ENCODE measurements at places on chromosomes 6 and 20. TPM values are rescaled to one million over a fixed set of nuclear protein-coding genes. Genes with fewer than 3 reads are reported as not detected.

GRCh38 chr6:132713352-132714134 is at the start of gene VNN1:
Gene VNN1, minus strand, starts transcription at chr6:132714055. Its CDS starts 20 bp downstream, at chr6:132714035.
- DNase-seq, result no peak

GRCh38 chr6:157928428-157928827 is 53.2 kb upstream of the SYNJ2 start:
- DNase-seq, result no peak

- no peak for DNase-seq
These were observed 35.1 kb downstream of the IGF2R start for GRCh38 chr6:160004018-160004417.

DNA sequence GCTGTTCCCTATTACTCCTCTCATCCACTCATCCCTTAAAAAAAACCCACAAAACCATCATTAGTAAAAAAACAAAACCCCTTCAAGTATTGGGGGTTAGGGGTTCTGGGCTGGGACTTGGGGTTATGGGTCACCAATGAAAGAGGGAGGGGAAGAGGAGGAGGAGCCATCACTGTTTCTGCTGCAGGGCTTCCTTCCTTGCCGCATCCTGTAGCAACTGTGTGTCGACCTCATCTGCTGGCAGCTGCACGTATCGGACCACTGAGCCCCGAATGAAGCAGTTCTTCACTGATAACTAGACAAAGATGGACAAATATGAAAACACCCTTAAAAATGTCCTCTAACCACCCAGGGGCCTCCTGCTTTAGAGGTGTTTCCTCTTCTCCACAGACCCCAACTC is 2.0 kb upstream of the VARS1 start:
- peak; percentile 54 for DNase-seq

DNA sequence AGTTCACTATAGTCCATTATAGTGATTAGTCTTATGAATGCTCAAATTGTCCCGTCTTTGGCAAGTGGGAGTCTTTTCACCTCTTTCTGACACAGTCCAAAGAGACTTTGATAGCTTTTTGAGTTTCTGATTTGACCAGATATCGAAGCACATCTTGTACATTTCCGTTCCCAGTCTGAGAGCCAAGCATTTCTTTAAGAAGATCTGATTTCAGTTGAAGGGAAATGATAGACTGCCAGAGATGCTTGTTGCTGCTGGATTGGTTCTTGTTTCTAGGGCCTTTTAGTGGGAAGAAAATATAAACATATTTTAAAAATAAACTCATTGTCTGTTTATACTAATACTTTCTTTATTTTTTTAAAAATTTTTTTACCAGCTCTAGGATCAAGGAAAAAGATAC is 54.1 kb upstream of the IER3 start:
- DNase-seq, result no peak

DNA sequence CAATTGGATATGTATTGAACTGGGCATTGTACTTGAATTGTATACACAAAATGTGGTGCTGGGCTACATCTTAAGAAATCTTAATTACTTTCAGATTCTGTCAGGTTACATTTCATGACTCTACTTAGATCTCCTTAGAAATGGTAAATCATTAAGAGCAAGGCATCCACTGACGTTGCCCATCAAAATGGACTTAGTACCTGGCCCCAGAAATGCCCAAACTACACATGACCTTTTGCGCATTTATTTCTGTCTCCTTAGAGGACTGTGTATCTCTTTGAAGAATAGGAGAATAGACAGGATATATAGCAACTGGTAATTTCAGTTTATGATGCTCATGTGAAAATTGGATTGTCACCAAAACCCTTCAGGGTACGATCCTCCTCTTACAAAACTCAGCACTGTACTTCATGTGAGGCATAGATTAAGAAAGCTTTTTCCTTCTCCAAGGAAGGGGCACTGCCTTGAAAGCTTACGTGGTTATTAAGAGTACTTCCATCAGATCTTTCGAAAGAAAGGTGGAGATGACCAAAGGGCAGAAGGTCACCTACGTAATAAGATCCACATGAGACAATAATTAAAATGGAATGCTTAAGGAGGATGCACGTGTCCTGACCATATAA is 61.4 kb upstream of the BMP2 start:
- no peak for DNase-seq

BMP7 gene
- total RNA-seq, result 0.65 TPM

ZNF311 gene
- 1.7 TPM for total RNA-seq

TFB1M gene
- total RNA-seq, result 19.2 TPM

DNA sequence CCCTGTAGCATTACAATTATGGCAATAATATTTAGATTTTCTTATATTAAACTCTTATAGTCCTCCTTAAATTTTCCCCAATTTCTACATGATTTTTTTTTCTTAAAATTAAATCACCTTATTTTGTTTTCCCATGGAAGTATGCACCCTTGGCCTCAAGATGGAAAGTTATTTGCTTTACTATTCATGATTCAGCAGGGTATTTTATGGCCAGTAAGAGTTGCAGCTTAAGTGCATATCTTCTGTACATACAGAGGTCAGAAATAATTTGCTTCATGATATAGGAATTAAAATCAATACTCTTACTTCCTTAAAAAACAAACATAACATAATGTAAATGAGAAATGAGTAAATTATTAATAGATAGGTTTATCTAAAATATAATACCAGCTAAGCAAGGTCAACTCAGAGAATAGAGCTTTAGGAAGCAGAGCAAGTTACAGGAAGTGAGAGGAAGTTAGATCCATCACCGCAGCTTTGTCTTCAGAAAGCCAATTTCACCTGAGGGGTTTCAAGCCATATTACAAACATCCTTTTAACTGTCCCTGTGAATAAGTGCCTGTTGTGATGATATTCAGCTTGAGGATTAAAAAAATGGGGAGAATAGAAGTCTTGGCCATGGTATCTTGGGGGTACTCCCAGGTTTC is 24.6 kb upstream of the HS3ST5 start:
- DNase-seq, result no peak

DNA sequence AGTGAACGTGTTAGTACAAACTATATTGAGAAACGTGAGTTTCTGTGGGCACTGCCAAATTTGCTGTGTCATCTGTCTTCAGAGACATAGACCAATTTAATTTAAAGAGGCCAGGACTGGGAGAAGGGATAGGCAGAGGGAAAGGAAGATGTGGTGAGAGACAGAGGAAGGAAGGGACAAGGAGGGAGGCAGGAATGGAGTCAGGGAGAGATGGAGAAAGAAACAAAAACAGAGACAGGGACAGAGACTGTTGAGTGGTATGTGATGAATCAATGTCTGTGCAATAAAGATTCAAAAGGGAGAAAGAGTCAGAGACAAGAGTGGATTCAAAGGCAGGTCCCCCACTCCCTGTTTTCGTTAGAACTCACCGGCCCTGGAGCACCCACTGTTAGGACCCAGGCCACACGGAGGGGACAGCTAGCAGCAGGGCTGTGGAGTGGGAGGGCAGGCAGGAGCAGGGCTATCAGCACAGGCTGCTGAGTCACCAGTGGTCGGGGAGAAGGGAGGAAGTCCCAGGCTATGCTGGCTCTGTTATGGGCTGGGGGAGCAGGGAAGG is 51.6 kb upstream of the CHD6 start:
- no peak for DNase-seq

- DNase-seq, result no peak
These were observed 338.0 kb upstream of the PTCHD4 start for GRCh38 chr6:48449002-48449401.

DNA sequence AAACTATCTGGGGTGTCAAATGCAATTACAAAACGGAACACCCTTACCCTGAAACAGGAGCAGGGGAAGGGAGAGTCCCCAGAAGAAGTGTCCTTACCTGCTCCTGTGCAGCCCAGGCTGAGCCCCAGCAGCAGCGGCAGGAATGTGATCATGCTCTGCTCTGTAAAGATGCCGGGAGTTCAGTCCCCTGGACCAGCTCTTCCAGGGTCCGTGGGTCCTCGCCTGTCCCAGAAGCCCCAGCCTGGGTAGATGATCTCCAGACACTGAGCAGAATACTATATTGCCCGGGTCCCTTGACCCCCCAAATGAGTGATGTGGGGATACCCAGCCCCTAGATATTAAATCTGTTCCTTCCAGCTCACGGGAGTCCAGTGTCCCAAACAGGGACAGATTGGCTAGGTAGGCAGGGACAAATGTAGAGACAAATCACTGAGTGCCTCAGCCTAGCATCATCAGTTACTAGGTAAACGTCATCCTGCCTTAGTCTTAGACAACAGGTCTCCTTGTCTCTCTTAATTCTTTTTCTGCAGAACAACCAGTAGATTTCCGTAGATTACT is at the start of gene HLA-DMB:
HLA-DMB (minus strand) TSS at position 373 of the 558 bp plus-strand sequence; CDS start at position 152, 221 bp downstream.
- no peak for DNase-seq

DNA sequence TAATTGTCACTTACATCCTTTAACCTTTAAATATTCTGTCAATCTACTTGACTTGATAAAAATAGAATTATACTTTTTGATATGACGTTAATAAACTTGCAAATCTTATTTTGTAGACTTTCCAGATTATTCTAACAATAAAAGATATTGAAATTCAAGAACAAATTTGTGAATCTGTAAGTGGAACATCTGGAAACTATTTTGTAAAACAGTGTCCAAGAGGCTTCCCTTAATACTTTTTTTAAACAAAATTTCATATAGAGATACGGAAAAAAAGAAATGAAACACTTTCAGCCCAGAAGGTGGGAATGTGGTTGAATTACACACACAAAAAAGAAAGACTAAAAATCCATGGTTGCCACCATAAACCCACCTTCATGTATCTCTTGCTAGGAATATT is 174.4 kb downstream of the COL19A1 start:
- no peak for DNase-seq

SMAP1 gene
- total RNA-seq, result 26.1 TPM

DNA sequence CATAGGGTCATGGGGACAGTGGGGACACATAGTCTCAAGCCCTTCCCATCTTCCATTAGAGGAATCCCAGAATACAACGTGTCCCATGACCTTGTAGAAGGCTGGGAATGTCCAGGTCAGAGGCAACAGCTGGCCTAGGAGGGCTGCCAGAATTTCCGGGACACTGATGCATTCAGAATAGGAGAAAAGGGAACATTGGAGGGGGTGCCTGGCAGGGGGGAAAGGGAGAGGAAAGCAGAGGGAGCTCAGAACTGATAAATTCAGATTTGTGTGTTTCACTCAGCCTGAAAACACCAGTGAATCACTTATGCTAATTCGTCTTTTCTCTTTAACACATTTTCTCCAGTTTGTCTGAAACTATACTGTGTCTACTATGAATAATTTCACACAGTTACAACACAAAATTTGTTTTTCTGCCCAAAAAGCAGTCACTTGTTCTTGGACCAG is 35.5 kb upstream of the BMP2 start:
- peak; percentile 86 for DNase-seq

DNA sequence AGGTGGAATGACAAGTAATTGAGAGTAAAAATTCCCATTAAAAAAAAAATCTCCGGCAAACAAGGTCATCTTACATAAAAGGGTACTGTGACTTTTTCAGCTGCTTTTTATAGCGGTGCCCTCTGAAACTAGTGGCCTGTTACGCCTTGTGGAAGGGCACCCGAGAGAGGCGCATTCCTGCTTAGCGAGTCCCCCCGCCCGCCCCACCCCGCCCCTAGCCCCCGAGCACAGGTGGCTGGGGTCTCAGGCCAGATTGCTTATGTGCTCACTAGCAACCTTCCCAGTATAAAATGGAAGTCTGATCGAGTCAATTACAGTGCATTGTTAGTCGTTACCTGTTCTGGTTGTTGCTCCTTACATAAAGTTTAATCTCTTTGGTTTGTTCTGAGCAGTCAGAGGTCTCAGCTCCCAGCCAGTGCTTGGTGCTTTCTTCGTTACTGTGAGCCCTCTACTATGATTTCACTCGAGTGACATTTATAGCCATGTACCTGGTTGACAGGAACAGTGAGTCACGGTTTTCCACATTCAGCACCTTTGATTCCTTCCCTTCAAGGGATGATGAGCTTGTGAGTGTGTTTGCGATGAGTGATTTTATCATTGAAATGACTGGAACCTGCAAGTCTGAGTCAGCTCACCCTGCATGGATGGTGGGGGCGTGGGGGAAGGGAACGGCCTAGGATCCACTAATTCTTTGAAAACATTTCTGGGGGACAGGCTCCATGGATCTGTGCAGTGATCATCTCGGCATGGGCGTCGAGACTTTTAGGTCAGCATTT is 47.6 kb downstream of the ZDHHC14 start:
- DNase-seq, result no peak

DNA sequence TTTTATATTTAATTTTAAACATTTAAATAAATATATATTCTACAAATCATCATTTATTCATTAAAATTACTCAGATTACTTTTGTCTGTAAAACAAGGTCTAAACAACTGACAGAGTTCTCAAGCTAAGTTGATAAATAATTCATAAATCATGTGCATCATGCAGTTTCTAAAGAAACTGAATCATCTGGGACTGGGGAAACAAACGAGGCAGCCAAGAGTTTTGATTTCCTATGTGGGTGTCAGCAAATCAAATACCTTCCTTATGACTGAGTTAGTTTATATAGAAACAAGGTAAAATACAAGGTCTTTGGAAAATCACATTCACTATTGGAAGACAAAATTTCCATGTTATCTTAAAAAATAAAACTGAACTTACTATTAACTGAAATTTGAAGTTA is 149.9 kb upstream of the BEND6 start:
- no peak for DNase-seq

PSORS1C2 gene
- total RNA-seq, result not detected

KCNK17 gene
- total RNA-seq, result 0.48 TPM

GSTA3 gene
- total RNA-seq, result not detected

DNA sequence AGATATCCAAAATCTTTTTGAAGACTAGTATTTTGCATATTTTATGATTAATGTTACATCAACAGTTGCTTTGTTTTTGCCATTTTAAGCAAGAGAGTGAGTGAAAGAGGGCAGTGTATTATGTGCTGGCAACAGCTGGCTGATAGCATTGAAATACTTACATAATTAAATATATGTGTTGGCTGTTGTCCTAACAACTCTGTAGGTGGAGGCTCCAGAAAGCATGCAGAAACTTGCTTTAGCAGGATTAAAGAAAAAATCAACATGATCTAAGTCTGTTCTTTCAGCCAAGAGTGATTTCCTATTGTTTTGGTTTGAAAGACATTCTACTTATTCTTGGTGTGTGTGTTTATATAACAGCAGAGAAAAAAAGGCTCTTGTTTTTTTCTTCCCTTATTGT is 127.5 kb downstream of the CDKAL1 start:
- no peak for DNase-seq

GRCh38 chr20:44552950-44553908 is 29.1 kb upstream of the PKIG start:
- DNase-seq, result no peak

DNA sequence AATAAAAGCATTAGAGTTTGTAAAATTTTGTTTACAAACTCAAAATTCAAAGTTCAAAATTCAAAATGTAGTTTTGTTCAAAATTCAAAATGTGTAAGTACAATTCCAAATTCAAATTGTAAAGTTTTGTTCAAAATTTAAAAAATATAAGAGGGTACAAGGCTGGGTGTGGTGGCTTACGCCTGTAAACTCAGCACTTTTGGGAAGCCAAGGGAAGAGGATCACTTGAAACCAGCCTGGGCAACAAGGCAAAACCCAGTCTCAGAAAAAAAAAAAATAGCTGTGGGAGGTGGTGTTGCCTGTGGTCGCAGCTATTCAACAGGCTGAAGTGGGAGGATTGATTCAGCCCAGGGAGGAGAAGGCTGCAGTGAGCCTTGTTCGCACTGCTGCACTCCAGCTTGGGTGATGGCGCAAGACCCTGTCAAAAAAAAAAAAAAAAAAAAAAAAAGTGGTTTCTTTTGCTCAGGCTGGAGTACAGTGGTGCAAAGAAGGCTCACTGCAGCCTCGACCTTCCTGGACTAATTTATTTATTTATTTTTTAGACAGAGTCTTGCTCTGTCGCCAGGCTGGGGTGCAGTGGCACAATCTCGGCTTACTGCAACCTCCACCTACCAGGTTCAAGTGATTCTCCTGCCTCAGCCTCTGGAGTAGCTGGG is 5.4 kb upstream of the ZBTB12 start:
- no peak for DNase-seq

- DNase-seq, result peak; percentile 62
These were observed 14.5 kb downstream of the NPEPL1 start for GRCh38 chr20:58706975-58707681.

RNF39 gene
- not detected for total RNA-seq

OOEP gene
- total RNA-seq, result not detected

All from posterior vena cava (tissue), 2 donors.